RPMI7951 (cell line): ENCODE measurements at places on chromosomes 2 and 18. TPM values are rescaled to one million over a fixed set of nuclear protein-coding genes. Genes with fewer than 3 reads are reported as not detected.

ELP2 gene
- total RNA-seq, result 47.9 and 52.7 TPM in 2 replicates

FAP gene
- total RNA-seq, result 142 and 170 TPM in 2 replicates

SLC4A5 gene
- 0.10 TPM in 1 of 2 replicates, not detected in the other for total RNA-seq

- no peak for DNase-seq
Measured at GRCh38 chr2:59959944-59960343, 593.5 kb downstream of the BCL11A start.

- DNase-seq, result peak; percentile 82
Measured at GRCh38 chr2:174603280-174603679, 5.7 kb upstream of the WIPF1 start.

RAB6C gene
- total RNA-seq, result not detected in 2 replicates

- DNase-seq, result no peak
Measured at GRCh38 chr2:237539681-237540080, 26.7 kb upstream of the PRLH start.

ANKRD36 gene
- 16.8 and 18.0 TPM in 2 replicates for total RNA-seq

GRCh38 chr2:198293281-198293680, 488.9 kb downstream of the PLCL1 start:
- DNase-seq, result no peak

- DNase-seq, result peak; percentile 94
Measured at GRCh38 chr18:58223717-58224424, 179.8 kb downstream of the NEDD4L start.

GRCh38 chr2:232501794-232502390, 14.3 kb upstream of the ECEL1 start:
- DNase-seq, result no peak

TUBB8B gene
- total RNA-seq, result not detected in 2 replicates

- DNase-seq, result peak; percentile 95
Measured at GRCh38 chr2:195561116-195561921, 95.7 kb upstream of the SLC39A10 start.

DNA sequence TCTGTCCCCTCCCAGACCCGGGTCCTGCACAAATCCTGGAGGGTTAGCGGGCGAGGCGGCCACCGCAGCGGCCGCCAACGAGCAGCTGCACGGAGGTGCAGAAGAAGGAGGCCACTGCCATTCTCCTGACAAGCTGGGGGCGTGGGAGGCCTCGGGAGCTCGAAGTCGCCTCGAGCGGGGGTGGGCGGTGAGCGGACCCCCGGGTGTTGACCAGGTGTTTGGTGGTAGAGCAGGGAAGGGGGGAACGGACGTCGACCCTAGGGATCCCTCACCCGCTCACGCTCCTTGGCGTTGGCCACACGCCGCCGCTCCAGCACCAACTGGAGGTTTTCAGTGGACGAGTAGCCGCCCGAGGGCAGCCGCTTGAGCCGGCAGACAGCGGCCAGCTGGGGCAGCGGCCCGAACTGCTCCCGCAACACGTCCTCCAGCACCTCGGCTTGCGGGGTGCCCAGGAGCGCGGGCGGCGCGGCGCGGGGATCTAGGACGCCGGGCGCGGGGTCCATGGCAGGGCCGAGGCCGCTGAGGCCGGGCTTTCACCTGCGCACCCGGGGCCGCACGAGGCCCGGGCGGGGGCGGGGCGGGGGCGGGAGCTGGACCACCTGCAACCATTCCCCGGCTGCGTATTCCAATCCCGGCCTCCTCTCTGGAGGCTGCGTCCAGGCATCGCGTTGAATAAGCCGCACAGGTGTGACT, at the start of gene FIGLA:
Gene FIGLA (minus strand): TSS at position 508 of the 693 bp plus-strand sequence. CDS start 5 bp downstream, at position 503.
- DNase-seq, result no peak

DNA sequence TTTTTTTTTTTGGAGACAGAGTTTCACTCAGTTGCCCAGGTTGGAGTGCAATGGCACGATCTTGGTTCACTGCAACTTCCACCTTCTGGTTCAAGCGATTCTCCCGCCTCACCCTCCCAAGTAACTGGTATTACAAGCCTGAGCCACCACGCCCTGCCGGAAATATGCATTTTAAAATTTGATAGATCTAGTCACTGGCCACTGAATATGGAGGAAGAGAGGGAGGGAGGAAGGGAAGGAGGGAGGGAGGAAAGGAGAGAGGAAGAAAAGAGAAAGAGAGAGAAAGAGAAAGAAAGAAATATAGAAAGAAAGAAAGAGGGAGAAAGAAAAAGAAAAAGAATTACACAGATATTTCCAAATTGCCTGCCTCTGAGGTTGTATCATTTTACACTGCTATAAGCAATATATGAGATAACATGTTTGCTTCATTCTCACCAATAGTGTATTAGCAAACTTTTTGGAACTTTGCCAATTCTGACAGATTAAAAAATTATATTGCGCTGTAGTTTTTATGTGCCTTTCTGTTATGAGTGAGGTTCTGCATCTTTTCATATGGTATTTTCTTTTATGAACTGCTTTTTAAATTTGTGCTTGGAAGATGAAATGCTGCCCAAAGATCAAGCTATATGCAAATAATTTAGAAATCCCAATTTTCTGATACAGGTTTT, 161.2 kb upstream of the MAP3K20 start:
- DNase-seq, result no peak

DNA sequence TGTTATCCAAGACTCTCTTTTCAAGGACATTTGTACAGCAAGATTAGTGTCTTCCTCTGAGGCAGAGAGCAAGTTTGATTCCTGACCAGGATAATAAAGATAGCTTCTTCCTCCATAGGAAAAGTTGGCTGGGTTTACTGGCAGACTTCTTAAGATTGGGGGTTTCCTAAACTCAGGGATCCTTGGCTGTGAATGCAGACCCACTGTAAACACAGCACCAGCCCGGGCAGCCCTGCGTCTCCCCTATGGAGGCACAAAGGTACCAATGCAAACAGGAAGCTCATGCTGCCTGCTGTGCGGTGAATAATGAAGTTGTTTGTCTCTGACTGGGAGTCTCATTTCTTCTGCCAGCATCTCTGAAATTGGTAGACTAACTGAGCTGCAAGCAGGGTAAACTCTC, 96.2 kb upstream of the ARHGAP28 start:
- DNase-seq, result no peak

ALPP gene
- not detected in 2 replicates for total RNA-seq

GALNT14 gene
- 1.7 and 3.2 TPM in 2 replicates for total RNA-seq

C2orf78 gene
- not detected in 2 replicates for total RNA-seq

DNA sequence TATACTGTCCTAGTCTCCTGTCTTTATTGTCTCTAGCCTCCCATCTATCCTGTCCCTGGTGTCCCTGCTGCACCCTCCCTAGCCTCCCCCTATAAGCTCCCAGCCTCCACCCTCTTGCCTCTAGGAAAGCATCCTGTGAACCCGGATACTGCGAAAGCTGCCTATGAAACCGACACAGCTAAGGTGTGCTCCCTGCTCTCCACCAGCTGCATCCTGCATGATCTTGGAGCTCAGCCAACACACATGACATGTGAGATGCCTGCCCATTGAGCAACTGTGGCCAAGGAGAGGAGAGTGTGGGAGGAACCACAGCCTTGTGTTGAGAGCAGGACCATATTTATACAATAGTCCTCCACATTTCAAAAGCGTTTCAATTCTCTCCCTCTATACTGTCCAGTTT, 187.1 kb downstream of the ZBTB7C start:
- peak; percentile 38 for DNase-seq

FBXO48 gene
- total RNA-seq, result 0.98 and 1.4 TPM in 2 replicates

- no peak for DNase-seq
Measured at GRCh38 chr2:241720099-241720498, 14.3 kb upstream of the D2HGDH start.

DNA sequence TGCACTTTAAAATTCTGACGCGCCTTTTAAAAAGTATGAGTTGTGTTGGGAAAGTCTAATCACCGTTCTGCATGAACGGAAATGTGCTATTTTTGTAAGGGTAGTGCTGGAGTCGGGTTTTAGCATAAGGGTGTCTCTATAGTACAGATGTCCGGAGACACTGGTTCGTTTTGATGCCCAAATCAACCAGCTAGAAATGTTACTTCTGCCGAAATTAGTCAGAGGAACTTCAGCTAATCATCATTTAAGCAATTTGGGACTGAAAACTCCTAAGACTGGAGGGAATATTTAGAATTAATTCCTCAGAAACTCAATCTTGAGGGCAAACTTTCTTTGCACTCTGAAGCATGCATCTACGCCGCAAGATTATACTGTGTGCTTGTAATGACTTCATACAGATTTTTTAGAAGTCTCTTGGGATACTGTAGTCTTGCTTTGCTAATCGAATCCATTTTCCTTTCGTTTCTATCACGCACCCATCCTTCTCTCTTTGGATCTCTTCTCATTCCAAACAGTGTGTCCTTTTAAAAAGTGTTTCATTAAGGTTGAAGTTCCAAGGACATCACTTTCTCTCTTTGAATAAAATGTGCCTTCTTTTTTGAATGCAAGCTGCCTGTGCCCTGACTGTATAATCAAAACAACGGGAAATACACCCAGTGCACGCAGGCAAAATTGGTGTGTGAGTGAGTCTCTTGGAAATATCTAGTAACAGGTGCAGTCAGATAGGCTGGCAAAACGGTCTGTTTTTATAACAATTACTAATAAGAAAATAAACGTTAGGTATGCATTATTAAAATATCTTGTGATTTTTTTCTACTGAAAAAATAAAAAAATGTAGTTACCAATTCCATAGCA, 270.9 kb upstream of the TCF4 start:
- no peak for DNase-seq

LYG1 gene
- 0.49 and 2.4 TPM in 2 replicates for total RNA-seq

RNF125 gene
- 0.60 and 1.6 TPM in 2 replicates for total RNA-seq

- DNase-seq, result peak; percentile 75
Measured at GRCh38 chr2:54945391-54946219, 104.6 kb downstream of the RTN4 start.

GRCh38 chr2:83764447-83765005, 694.6 kb downstream of the SUCLG1 start:
- no peak for DNase-seq

- DNase-seq, result no peak
Measured at GRCh38 chr2:176035013-176035691, 33.1 kb upstream of the LNPK start.

DNA sequence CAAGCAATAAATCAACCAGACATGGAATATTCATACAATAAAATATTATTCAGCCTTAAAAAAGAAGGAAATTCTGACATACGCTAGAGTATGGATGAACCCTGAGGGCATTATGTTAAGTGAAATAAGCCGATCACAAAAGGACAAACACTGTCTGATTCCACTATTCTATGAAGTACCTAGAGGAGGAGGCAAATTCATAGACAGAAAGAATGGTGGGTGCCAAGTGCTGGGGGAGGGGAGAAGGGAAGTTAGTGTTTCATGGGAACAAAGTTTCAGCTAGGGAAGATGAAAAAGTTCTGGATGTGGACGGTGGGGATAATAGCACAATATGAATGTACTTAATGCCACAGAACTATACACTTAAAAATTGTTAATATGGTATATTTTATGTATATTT, 19.8 kb downstream of the SMAD7 start:
- DNase-seq, result no peak

GRCh38 chr2:171217330-171217729, 56.6 kb upstream of the TLK1 start:
- no peak for DNase-seq

SLC16A14 gene
- not detected in 2 replicates for total RNA-seq

DNA sequence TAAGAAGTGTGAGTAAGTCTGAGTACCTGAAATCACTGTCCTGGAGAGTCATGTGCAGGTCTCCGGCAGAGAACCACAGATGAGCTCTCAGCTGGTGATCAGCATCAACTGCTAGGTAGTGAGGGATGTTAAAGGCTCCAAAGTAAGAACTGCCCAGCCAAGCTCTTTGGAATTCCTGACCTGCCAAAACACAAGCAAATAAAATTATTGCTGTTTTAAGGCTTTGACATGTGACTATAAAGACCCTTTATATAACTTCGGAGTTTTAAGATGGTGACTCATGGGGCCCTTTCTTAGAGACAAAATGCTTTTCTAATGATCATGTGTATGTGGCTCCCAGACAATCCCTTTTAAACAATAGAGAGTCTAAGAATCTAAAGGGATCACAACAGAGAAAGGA, 855.7 kb downstream of the TRIB2 start:
- DNase-seq, result no peak

NAT8 gene
- not detected in 2 replicates for total RNA-seq

GRCh38 chr2:241541564-241542277, 16.8 kb upstream of the BOK start:
- DNase-seq, result no peak

GRCh38 chr18:50138181-50139064, 56.5 kb downstream of the MYO5B start:
- no peak for DNase-seq

DNA sequence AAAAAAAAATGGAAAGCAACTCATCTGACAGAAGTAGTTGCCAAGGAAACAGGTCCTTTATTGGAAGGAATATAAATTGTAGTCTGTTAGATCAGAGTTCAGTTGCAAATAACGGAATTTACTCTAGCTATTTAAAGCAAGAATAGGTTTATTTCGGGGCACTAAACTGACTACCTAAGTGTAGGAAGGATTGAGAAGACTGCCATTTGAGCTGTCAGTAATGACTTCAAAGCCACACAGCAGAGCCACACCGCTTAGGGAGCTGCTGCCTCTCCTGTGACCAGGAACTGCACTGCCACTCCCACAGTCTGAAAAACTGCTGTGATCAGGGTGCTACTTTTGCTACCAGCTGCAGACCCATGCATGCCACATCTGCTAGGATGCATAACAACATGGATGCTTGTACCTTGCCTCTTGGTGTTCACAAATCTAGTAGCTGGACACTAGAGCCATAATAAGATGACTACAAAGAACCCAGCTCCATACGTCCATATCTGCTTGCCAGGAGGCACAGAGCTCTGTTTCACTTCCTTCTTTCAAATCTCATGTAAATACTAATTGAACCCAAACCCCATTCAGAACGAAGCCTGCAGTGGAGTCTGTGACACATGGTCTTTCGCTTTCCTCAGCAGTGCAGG, 2.2 kb downstream of the DSG2 start:
- DNase-seq, result no peak

- peak; percentile 71 for DNase-seq
Measured at GRCh38 chr2:206800506-206801417, 35.4 kb downstream of the FASTKD2 start.

DNA sequence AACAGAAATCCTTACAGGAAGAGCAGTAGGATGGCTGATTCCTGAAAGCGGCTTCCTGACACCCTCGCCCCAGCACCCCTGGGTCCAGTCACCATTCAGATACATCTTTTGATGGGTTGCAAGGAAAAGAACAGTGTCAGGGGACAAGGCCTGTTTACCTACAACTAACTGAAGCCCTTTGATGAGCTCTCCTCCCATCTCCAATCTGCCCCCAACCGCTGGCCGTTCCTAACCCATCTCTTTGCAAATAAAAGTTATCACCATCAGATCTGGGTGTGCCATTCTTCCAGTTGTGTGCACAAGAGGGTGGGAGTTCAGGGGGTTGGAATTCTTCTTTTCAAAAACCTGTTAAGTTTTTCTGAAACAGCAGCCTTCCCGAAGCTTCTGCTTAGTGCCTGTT, 48.9 kb downstream of the ARL4C start:
- DNase-seq, result no peak

DNA sequence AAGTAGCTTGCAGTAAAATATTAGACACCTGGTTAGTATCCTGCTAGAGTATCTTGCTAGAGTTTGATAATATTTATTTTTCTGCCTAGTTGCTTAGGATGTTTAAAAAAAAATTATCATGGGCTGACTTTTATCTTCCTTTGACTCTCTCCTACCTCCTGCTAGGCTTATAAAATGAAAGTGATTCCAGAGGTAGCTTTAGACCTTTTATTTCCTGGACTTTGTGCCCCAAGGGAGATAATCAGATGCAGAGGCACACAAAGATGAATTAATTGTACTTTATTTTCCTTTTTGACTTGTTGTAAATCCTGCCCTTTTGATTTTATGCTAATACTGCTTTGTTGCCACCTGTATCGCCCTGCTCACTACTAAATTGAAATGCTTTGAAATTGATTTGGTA, 130.7 kb downstream of the WDSUB1 start:
- no peak for DNase-seq
